NCI-H1417 treated with DMSO at 0.1 percent for 48 hours (cell line): ENCODE measurements at places on chromosomes 12 and 14.

- DNase-seq, result no peak
Observed at GRCh38 chr12:45575417-45575816, 154.1 kb upstream of the ARID2 start.

DNA sequence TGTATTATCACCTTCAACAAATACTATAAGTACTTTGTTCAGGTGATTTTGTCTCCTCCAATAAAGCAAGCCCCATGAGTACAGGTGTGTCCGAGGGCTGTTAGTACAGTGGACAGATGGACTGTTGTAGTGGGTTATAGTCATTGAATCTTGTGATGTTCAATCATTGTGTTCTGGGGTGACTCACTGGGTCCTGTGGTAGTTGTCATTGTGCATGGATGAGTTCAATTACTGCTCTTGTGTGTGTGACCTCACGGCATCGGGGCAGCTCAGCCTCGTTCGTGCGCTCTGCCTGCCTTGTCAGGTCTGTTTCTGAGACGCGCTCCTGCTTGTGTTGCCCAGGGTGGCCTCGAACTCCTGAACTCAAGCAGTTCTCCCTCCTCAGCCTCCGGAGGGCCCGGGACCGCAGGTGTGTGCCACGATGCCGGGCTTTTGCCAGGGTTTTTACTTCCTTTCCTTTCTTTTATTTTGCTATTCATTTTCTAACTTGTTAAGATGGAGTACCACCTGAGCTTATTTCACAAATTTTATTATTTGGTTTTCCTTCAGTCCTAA is 72.2 kb downstream of the DDX51 start:
- no peak for DNase-seq

DNA sequence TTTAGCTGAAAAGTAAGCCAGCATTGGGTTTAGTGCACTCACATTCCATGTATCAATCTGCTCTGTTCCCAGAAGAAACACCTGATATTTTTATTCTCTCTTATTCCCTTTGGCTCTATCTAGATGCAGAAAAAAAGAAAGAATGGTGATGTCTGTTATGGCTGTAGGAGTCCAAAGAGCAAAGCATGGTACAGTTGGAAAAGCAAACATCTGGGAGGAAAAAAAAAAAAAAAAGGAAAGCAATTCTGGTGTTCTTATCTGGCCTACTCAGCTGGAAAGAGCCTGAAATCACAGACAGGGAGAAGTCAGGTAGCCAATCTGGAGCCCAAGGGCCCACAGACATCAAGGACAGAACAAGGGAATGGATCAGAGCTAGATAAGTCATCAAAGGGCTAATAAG is 293.9 kb downstream of the DUSP6 start:
- no peak for DNase-seq

DNA sequence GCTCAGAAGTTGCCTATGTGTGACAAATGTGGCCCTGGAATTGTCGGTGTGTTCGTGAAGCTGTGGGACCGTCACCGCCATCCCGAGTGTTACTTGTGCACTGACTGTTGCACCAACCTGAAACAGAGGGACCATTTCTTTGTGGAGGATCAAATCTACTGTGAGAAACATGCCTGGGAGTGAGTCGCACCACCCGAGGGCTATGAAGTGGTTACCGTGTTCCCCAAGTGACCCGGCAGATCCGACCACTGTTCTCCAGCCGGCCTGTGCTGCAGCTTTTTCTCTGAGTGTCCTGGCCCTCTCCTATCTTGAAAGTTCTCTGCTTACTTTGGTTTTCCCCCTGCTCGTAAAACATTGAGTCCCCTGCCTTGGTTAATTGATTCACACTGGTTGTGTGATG is 65.3 kb downstream of the VCPKMT start:
- no peak for DNase-seq

DNA sequence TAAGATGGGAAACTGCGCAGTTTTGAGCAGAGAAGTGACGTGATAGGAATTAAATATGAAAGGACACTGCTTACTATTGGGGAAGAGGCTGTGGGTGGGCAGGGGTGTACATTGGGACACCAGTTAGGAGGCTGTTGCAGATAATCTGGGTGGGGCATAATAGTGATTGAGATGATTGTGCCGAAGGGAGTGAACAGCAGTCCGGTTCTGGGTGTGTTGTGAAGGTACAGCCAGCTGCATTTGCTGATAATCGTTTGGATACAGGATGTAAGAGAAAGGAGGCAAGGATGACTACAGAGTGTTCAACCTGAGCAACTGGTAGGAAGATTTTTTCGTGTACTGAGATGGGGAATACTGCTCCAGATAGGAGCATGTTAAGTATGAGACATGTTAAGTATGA is 205.2 kb upstream of the NEDD1 start:
- DNase-seq, result no peak

DNA sequence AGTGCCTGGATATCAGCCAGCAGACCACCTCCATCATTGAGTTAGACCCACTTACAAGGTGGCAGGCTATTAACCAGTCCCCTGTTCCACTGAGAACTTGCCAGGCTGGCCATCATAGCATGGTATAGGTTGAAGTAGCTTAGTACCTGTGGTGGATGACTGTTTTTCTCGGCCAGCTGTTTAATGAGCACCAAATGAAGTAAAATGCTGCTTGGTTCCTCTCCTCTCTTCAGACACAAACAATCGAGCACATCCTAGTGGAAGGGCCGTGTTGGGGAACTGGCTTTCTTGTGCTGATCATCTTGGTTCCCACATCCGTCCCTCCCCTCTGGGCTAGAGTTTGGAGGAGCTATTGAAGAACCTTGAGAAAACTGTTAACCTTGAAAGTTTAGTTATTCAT is 486.2 kb downstream of the RAD51B start:
- no peak for DNase-seq

DNA sequence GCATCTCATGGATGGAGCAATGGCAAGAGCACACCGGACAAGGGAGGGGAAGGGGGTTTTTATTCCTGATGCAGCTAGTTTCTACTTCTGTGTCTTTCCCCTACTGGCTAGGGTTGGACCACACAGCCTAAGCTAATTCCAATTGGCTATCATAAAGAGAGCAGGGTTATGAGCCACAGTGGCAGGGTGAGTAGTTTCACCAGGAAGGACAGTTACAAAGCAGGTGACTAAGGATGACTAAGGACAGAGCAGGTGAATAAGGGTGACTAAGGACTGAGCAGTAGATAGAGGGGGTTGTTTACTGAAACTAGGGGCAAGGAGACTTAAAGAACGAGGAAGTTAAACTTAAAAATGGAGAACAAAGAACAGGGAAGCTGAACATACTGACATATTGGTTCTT is 321.4 kb upstream of the SEL1L start:
- no peak for DNase-seq

- DNase-seq, result no peak
Observed at GRCh38 chr12:119239040-119239439, 60.3 kb downstream of the HSPB8 start.

DNA sequence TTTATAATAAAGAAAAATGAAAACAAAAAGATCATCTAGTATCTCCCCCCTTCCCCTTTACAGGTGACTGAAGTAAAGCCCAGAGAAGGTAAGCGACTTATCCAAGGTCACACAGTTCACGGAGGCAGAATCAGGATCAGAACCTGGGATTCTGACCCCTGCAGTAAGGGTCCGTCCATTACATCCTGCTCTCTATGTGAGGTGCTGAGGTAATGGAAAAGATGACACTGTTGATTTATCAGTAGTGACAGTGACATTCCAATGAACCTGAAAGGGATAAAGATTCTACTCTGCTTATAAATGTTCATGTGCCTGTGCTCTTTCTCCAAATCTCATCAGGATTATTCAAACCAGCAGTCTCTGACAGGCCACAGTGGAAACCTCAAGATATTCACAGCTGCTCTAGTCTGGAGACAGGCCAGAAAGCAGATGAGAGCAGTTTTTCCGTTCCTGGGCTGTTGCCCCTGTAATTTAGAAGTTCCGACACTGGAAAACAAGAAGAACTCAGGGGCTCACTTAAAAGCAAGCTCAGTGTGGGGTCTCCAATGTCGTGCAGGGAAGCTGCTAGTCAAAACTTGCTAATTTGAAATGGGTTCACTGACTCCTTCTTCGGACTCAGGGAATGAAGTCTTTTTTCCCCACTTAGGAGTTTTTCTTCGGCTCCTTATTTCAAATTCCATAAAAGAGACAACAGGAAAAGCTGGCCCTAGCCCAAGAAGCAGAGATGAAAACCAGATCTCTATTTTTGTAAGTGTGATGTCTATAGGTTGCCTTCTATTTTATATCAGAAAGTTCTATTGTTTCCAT is 131.8 kb upstream of the EEA1 start:
- DNase-seq, result no peak
